ENCODE measurements at places on chromosomes 11 and 22.

DNA sequence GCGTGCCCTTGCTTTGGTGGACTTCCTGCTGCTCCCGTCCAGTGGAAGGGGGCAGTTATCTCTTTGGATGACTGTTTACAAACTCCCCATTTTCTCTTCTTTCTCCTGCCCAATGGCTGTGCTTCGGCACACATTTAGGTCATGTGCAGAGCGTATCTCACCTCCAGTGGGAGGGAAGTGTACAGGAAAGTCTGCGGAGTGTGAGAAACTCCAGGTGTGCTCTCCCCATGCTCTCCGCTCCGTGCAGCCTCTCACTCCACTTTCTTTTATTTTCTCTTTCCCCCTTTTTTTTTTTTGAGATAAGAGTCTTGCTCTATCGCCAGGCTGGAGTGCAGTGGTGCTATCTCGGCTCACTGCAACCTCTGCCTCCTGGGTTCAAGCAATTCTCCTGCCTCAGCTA lies 11.9 kb upstream of the TEF start:
- DNase-seq: no peak

DNA sequence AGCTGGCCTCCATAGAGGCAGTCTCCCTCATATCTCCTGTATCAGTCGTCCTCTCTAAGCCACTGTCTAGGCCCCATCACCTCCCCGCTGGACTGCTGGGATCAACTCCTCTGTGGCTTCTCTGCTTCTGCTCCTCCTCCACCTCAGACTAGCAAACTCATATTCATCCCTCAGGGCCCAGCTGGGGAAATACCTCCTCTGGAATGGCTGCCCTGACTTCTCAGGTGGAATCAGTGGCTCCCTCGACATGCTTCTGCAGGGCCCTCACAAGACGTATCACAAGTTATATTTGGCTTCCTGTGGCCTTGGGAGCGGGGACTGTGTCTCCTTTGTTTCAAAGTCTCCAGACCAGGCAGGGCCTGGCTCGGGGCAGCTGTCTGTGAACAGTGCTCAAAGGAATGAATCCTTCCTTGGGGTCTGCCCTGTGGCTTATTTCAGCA lies 10.0 kb downstream of the SLC29A2 start:
- no peak for DNase-seq

- DNase-seq: no peak
Observed at GRCh38 chr11:107567739-107568335, 2.3 kb upstream of the ALKBH8 start.

DNA sequence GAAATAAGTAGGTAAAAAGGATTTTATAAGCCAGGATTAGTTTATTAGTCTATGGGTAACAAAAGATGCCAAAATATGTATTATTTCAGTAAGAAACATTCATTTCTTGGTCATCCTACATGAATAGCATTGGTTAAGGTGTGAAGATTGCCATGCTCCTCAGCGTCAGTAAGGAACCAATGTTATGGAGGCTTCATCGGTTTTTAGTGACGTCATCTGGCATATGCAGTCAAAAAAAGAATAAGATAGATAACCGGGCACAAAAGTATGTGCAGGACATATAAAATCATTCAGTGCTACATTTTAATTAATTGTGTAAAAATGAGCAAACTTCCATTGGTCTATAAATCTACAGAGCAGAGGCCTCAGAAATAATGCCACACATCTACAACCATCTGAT lies 29.4 kb downstream of the TRIM5 start:
- DNase-seq: no peak

GRCh38 chr11:76574406-76574805 lies 96.1 kb downstream of the LRRC32 start:
- no peak for DNase-seq

GRCh38 chr11:126336138-126336541 lies 19.3 kb upstream of the ST3GAL4 start:
- DNase-seq: no peak

GRCh38 chr22:44667276-44667675 lies 34.7 kb upstream of the PRR5 start:
- no peak for DNase-seq

GRCh38 chr11:95605271-95605940 lies 184.2 kb downstream of the FAM76B start:
- DNase-seq: no peak

- DNase-seq: no peak
Observed at GRCh38 chr11:126383339-126384335, 28.2 kb downstream of the ST3GAL4 start.

- DNase-seq: no peak
Observed at GRCh38 chr11:31110830-31111229, 258.7 kb downstream of the DCDC1 start.

DNA sequence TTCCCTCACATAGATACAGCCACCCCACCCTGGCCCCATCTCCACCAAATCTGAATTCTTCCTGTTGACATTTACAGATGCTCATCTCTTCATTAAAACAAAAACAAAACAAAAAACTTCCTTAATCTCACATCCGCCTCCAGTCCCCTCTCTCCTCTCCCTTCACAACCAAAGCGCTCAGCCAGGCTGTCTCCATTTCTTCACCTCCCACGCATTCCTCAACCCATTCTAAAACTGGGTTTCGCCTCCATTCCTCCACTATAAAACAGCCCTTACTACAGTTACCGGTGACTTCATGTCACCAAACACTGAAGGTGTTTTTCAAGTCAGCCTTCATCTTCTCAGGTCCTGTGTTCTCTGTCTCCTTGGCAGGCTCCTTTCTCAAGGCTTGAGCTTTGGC lies 9.6 kb downstream of the BACE1-AS start:
- no peak for DNase-seq

- DNase-seq: no peak
Observed at GRCh38 chr11:61762798-61763197, 10.4 kb downstream of the MYRF start.

- DNase-seq: no peak
Observed at GRCh38 chr11:10659339-10660216, 34.0 kb downstream of the IRAG1 start.

- DNase-seq: no peak
Observed at GRCh38 chr11:75244052-75244814, 3.7 kb downstream of the TPBGL start.

GRCh38 chr11:75840522-75840921 lies 25.5 kb downstream of the UVRAG start:
- DNase-seq: no peak

DNA sequence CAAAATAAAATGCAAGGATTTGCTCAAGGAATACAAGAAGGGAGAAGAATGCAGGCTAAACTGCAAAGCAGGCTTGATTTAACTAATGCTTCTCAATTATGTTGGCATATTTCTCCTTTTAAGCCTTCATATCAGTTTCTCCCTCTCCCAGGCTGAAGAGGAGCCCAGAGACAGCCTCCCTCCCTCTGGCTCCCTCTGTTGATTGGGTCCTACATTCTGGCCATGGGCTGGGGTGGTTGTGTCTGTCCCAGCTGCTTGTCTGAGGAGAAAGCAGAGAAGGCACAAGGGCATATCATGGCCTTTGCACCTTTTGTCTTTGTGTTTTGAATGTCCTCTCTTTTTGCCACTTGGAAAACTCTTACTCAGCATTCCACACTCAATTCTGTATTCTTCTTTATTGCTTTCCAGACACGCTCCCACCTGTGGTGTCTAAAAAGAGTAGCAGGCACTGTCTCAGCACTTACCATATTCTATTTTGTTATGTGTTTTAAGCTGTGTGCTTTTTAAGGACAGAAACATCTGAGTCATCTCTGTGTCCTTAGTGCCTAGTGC lies 77.4 kb downstream of the INSC start:
- DNase-seq: no peak

DNA sequence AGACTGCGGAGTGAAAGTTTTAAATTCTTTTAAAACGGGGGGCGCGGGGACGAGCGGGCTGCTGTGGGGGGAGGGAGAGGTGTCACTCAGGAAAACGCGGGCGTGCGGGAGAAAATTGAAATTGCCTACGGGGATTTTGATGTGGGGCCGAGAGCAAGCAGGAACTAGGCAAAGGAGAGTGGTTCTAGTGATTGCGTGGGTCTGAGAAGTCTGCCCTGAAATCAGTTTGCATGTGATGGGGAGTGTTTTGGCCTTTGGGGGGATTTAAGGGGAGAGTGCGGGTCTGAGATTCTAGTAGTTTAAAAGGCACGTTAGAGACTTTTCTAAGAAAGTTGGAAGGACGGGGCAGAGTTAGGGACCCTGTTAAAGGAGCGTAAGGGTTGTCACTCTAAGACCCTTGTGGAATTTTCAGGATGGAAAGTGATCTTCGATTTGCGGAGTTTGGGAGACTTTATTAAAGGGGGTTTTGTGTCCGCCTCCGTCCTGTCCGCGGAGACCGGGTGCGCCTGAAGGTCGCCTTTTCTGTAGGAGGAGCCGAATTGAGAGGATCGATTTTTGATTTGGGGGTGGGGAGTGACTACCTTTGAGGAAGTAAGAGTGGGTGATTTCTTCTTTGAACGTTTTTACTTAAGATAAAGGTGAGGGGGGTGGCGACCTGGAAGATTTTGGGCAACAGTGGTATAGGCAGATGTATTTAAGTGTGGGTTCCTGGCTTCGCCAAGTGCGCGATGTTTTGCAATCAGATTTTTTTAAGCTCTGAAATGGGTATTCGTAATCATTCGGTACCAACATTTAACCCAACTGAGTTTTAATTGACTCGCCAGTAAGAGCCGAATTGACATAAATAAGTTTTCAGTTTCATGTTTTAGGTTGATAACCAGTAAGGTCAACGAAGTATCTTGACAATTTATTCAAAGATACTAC lies 1.1 kb downstream of the EED start:
- no peak for DNase-seq

GRCh38 chr11:61265357-61265756 lies 24.4 kb downstream of the PGA5 start:
- DNase-seq: no peak

DNA sequence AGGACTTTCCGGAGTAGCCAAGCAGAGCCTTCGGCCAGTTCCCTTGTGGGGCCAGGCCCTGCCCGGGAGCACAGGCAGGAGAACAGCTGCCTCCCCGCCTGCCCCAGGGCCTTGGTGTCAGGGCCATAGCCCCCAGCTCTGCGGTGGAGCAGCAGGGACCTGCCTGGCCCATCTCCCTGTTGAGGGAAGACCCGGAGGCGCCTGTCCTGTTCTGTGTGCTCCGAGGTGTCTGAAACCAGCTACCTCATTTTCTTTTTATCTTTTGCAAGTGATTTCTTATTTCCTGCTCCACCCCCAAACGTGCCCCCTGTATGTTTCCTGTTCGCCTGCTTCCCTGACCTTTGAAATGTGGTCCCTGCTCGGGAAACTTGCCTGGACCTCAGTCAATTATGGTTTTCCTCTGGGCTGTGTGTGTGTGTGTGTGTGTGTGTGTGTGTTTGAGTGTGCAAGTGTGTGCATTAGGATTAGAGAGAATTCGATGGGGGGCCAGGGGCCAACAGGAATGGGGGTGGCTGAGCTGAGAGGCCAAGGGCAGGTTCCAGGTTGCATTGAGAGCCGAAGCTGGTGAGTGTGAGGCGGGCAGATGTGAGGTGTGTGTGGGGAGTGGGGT lies 19.1 kb downstream of the LRP5 start:
- DNase-seq: no peak

GRCh38 chr11:19664886-19665548 lies 47.6 kb upstream of the NAV2 start:
- no peak for DNase-seq

DNA sequence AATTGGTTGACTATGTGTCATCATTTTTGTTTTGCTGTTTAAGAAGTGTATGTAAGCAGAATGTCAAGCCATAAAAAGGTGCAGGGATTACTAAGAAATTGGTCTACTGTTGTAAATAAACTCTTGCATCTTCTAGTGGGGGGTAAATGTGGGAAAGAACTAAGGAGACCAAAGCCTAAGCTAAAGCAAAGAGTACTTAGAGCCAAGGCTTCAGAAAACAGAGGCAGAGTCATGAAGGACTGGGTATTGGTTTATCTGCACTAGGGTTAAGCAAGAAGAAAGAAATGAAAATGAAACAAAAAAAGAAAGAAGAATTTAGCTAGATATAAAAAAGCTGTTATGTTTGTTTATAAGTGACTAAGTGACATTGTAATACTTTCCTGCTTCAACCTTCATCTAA lies 628.1 kb downstream of the METTL15 start:
- no peak for DNase-seq

DNA sequence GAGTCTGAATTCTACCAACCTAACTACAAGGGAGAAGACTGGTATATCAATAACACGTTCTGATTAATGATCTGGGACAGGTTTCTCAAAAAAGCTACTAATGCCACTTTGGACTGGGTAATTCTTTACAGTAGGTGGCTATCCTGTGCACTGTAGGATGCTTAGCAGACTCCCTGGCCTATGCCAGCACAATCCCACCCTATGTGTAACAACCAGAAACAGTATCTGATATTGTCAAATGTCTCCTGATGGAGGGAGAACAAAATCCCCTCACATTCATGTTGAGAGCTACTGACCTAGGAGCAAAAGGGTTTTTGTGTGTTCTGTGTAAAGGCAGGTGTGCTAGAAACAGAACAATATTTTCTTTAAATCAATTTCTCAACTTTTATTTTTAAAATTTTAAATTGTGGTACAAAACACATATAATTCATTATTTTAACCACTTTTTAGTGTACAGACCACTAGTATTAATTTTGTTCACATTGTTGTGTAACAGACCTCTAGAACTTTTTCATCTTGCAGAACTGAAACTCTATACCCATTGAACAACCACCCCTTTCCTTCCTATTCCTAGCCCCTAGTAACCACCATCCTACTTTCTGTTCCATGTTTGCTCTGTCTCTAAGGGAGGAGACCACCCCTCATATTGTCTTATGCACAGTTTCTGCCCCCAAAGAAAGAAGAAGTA lies 2.1 kb upstream of the MS4A6A start:
- DNase-seq: no peak

- no peak for DNase-seq
Observed at GRCh38 chr22:48180631-48181030, 1418.2 kb downstream of the TBC1D22A start.

- DNase-seq: no peak
Observed at GRCh38 chr11:18310800-18311340, 11.1 kb downstream of the HPS5 start.

DNA sequence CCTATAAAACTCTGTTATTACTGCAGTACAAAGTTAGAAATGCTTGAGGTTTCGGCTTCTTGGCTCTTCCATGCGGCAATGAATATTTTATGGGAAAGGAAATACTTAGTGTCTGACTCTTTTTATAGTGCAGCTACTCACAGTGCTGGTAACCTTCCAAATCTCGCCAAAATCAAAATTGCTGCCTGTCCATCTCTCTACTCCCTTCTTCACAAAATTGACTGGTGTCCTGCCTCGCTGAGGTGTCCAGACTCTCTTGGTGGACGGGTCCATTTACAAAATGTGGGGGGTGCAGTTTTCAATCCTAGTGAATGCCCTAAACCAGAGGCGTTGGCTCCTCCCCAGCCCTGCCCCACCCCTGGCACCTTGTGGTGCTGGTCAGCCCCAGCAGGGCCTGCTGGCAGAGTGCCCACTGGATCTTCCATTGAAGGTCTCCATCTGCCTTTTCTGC lies 73.5 kb downstream of the ZBTB16 start:
- DNase-seq: no peak

Data from NCI-H1930 (cell line).